EL (cell line): ENCODE measurements at places on chromosomes 7 and 10.

- no peak for DNase-seq
Measured at GRCh38 chr7:25101817-25102216, 23.2 kb downstream of the CYCS start.

DNA sequence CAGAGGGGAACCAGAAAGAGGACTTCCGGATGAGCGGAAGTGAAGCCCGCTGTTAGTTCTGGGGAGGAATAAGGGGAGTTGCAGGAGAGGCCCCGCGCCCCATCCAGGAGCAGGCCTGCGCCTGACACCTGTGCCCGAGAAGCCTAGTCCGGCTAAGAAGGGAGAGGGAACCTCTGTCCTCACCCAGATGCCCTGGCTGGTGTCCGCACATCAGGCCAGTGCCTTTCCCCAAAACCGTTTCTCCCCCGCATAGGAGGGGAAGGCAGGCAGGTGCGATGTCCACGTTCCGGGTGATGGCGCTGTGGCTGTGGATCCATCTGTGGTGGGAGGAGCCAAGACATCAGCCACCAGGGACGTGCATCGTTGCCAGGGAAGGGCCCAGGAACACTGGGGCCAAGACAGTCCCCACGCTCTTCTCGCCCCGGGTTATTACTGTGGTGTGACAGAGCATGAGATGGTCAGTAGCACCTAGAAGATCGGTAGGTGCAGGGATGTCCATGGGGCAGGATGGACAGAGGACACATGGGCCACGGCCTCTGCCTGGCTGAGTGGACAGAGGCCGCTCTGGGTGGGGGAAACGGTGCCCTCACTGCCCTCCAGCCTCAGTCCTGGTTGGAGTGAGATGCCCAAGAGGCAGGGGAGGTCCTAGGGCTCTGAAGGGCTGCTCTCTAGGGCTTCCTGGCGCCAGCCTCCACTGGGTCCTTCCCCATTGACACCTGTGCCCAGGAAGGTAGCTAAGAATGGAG is 262.7 kb downstream of the CELF2 start:
- DNase-seq, result no peak

GRCh38 chr10:127228195-127228787 is 31.9 kb upstream of the INSYN2A start:
- DNase-seq, result no peak

- DNase-seq, result no peak
Measured at GRCh38 chr7:51308265-51308664, 8.3 kb downstream of the COBL start.

GRCh38 chr7:137544453-137545058 is 201.0 kb upstream of the PTN start:
- DNase-seq, result no peak

- no peak for DNase-seq
Measured at GRCh38 chr7:159141167-159141566, 3.5 kb downstream of the VIPR2 start.
